ENCODE measurements at places on chromosomes 12 and 14. TPM values are rescaled to one million over a fixed set of nuclear protein-coding genes. Genes with fewer than 3 reads are reported as not detected.

GRCh38 chr12:123075646-123076171, 75.2 kb downstream of the PITPNM2 start:
- H3K27me3 ChIP-seq = no peaks in the 10 kb centered on the region
- peak; percentile 72 for DNase-seq
- no peak overlapping the region for H3K4me3 ChIP-seq
- peak overlapping the region; percentile 29 for H3K27ac ChIP-seq

- H3K4me1 ChIP-seq = peaks cover 4% of the 10 kb centered on the region
- no peaks in the 10 kb centered on the region for H3K27me3 ChIP-seq
- peak; percentile 58 for DNase-seq
Measured at GRCh38 chr14:104304451-104305351, 166.3 kb downstream of the KIF26A start.

DNA sequence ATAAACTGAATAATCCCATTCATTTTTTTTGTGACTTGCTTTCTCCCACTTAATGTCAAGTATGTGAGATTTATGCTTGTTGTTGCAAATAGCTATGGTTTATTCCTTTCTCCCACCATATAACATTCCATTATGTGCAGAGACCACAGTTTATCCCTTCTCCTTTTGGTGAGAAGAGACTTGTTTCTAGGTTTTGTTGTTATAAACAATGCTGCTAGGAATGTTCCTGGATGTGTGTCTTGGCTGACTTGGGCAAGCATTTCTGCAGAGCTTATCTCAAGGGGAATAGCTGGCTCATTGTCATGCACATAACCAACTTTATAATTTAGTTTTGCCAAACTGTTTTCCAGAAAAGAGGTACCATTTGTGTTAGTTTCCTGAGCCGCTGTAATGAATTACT, 47.6 kb upstream of the PPP1CC start:
- no peaks in the 10 kb centered on the region for H3K4me1 ChIP-seq
- no peak overlapping the region for H3K4me3 ChIP-seq
- DNase-seq = peak; percentile 16
- H3K27ac ChIP-seq = no peak overlapping the region
- no peaks in the 10 kb centered on the region for H3K36me3 ChIP-seq

DNA sequence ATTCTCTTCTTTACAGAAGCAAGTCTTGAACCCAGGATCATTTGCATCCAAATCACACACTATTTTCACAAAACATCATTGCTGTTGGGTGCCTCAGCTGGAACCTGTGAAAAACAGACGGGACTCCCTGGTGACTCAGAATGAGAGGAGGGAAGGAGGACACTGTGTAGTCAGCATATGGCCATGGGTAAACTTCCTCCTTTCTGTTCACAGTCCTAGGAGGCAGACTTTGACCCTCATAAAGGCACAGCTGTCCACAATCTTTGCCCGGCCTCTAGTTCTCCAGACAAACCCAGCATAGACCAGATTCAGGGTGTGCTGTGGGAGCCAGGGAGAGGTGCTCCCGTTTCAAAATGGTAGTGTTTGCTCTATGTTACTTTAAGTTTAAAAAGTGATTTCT, 62.0 kb downstream of the DYRK2 start:
- no peaks in the 10 kb centered on the region for H3K27me3 ChIP-seq
- H3K4me3 ChIP-seq = no peak overlapping the region
- no peak for DNase-seq
- peaks cover 4% of the 10 kb centered on the region for H3K4me1 ChIP-seq
- H3K27ac ChIP-seq = no peak overlapping the region
- no peaks in the 10 kb centered on the region for H3K36me3 ChIP-seq

DNA sequence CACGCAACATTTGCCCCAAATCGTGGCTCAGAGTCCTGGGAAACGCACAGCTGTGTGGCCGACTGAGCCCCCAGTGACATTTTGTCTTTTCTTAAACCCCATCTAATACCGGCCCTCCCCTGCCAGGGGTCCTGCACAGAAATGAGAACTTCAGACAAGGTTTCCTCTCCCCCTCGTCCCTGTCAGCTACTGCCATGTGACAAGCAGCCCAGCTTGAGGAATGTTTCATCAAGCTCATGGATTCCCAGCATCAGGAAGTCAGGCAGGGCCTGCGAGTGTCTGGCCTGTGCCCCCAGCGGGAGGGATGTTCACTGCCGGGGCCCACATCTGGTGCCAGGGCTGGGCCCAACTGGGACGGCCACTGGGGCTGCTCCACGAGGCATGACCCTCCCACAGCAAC, 15.9 kb downstream of the MMP17 start:
- H3K27me3 ChIP-seq = no peaks in the 10 kb centered on the region
- H3K36me3 ChIP-seq = no peaks in the 10 kb centered on the region
- no peak for DNase-seq
- no peak overlapping the region for H3K27ac ChIP-seq

DNA sequence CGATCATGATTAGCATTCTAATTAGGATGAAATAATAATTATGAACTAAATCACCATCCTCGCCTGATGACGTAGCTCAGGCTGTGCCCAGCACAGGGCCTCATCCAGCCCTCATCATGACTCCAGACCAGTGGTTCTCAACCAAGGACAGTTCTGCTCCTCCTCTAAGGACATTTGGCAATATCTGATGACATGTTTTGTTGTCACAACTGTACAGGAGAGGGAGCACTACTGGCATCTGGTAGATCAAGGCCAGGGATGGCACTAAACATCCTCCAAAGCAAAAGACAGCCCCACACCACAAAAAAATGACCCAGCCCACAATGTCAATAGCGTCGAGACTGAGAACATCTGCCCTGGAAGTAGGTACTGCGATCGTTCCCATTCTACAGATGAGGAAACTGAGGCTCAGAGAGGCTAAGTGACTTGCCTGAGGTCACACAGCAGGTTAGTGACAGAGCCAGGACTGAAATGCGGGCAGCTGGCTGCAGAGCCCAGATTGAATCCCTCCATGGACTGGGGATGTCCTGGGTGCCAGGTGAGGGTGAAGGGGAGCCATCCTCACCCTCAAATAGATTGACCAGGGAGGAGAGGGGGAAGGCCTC, 15.5 kb downstream of the TRPV4 start:
- H3K36me3 ChIP-seq = no peaks in the 10 kb centered on the region
- H3K4me3 ChIP-seq = no peak overlapping the region
- no peak overlapping the region for H3K27ac ChIP-seq
- no peaks in the 10 kb centered on the region for H3K4me1 ChIP-seq
- no peaks in the 10 kb centered on the region for H3K27me3 ChIP-seq

PRKAB1 gene
- 39.3 TPM for polyA plus RNA-seq

DNA sequence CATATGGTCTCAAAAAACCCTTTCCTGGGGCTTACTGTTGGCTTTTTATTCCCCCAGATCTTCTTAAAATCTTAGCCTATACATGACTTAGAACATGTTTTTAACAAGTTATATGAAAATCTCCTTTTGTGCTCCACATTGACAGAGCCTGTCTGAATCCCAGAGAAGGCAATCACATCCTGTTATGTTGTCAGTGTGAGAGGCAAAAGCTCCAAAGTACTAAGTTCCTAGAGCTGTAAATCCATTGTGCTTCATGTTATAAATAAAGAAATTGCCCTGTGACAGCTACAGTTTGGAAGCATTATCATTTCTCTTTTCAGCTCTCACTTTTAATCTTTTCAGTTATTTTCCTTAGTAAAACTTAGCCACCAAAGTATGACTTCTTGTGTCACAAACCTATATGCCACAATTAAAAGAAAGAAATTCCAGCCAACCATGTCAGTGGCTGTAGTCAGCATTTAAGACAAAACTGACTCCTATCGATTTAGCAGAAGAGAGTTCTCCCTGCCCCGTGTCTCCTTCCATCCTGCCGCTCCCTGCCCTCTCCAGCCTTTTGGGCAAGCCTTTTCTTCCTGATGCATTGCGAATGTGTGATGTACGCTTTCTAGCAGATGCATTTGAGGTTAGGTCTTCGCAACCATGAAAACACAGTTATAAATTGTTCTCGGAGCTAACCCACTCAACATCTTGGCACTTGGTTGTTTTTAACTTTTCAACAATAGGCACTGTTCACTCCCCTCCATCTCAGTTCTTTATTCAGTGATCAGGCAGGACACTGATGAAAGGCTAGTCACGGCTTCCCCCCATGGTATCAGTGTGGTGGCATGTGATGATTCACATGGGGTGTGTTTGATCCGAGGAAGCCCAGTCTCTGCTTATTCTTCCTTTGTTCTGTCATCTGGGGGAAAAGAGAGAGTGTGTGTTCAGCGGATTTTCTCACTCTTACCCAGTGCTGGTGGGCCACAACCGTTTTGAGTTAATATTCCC, 143.5 kb downstream of the SSPN start:
- H3K27me3 ChIP-seq = no peaks in the 10 kb centered on the region
- no peaks in the 10 kb centered on the region for H3K4me1 ChIP-seq
- H3K27ac ChIP-seq = no peak overlapping the region
- peak; percentile 18 for DNase-seq
- no peak overlapping the region for H3K4me3 ChIP-seq
- H3K36me3 ChIP-seq = peaks cover 2% of the 10 kb centered on the region

DNA sequence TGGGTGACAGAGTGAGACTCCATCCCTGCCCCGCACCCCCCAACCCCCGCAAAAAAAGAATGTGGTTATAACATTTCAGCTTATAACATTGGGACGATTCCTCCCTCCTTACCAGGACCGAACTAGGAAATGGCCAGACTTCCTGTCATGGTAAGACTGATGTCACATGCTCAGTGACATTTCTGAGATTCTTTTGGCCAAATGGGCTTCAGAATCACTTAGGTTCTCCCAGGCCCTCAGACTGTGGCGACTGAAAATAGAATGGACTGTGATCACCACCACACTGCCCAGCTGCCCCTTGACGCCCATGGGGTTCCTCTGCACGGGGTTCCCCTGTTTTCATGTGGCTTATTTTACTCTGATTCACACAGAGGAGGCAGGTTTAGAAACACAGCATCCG, 115.0 kb upstream of the EVL start:
- H3K27me3 ChIP-seq = no peaks in the 10 kb centered on the region
- no peaks in the 10 kb centered on the region for H3K36me3 ChIP-seq
- no peaks in the 10 kb centered on the region for H3K4me1 ChIP-seq

DNA sequence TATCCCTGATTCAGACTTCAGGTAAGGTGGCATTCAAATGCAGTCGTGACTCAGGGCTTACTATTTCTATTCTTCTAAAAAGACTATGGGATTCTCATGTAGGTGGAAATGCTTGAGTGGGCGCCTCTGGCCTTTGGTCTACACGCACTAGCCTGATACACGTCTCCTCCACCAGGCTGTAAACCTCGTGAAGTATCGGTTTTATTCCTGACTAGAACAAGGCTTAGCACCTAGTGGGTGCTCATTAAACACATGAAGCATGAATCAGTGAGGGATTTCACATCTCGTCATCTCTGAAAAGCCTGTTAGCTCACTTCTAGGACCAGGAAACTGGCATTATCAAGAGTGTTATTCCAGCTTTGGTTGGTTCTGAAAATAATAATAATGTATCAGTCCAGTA, 17.7 kb upstream of the HNF1A start:
- no peaks in the 10 kb centered on the region for H3K4me1 ChIP-seq
- no peak overlapping the region for H3K4me3 ChIP-seq
- no peak for DNase-seq
- H3K27ac ChIP-seq = no peak overlapping the region

DNA sequence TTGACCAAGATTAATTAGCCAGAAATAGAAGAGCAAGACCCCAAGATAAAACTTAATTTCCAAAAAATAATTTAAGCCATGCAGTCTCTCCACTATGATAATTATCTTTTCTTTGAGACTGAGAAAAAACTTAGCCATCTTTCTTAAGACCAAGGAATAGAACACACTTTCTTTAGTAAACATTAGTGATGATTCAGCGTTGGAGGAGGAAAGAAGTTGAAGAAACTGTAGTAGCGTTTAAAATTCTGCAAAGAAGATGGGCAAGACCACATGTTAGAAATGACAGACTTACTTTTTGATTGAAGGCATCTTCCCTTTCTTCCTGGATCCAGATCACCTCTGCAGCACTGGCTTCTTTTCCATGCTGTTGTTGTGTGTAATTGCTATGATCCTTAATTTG, 124.8 kb upstream of the RASSF8 start:
- H3K4me1 ChIP-seq = no peaks in the 10 kb centered on the region
- H3K4me3 ChIP-seq = no peak overlapping the region
- H3K36me3 ChIP-seq = no peaks in the 10 kb centered on the region
- no peaks in the 10 kb centered on the region for H3K27me3 ChIP-seq
- H3K27ac ChIP-seq = no peak overlapping the region

NINJ2 gene
- 14.6 TPM for polyA plus RNA-seq

KRT83 gene
- polyA plus RNA-seq = not detected

DNA sequence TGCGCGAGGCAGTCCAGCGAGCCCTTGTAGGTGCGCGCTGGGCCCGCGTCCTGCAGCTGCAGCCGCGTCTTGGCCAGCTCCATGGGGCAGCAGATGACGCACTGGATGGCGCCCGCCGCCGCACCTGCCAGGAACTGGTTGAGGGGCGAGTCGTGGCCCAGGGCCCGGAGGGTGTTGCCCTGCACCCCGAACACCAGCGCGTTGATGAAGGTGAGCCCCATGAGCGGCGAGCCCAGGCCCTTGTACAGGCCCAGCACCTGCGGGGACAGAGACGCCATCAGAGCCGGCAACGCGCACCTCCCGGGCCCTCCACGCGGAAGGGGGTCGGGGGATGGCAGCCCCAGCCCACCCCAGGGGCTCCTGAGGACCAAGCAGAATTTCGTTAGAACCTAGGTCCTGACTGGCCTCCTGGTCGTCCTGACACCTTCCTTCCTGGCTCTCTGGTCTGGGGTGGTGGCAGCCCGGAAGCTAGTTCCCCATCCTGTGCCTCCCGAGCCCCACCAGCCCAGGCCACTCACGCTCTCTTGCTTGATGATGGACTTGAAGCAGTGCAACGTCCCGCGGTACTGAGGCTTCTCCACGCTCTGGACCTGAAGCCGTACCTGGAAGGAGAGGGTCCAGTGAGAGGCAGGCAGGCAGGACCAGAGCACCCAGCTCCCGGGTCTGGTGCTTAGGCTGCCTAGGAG, 13.3 kb downstream of the SLC25A29 start:
- DNase-seq = no peak
- no peak overlapping the region for H3K4me3 ChIP-seq
- no peaks in the 10 kb centered on the region for H3K27me3 ChIP-seq
- H3K36me3 ChIP-seq = no peaks in the 10 kb centered on the region

DNA sequence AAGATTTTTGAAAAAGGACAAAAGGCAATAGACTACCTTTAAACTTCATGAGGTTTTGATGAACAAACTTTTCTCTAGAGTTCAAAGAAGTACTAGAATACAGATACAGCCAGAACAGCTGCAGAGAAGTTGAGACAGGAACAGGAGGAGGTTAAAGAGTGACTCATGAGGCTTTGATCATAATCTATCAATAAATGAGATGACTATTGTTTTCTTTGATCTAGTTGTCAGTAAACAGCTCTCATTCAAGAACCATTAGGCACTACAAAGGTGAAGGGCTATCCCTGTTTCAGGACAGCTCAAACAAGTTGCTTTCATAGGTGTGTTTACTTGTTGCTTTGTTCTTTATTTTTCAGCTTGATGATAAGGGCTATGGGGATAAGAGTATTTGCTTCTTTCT, 2.4 kb downstream of the WASHC3 start:
- H3K27me3 ChIP-seq = no peaks in the 10 kb centered on the region
- DNase-seq = no peak
- no peak overlapping the region for H3K27ac ChIP-seq
- H3K4me1 ChIP-seq = no peaks in the 10 kb centered on the region
- no peak overlapping the region for H3K4me3 ChIP-seq
- H3K36me3 ChIP-seq = no peaks in the 10 kb centered on the region

MGAT4C gene
- polyA plus RNA-seq = 0.01 TPM

- peak; percentile 28 for DNase-seq
- H3K4me3 ChIP-seq = no peak overlapping the region
- no peaks in the 10 kb centered on the region for H3K27me3 ChIP-seq
- H3K36me3 ChIP-seq = no peaks in the 10 kb centered on the region
- peak overlapping the region; percentile 95 for H3K27ac ChIP-seq
- H3K4me1 ChIP-seq = peaks cover 34% of the 10 kb centered on the region
Measured at GRCh38 chr14:89304561-89304960, 112.5 kb downstream of the FOXN3 start.
